Activated naive CD4-positive, alpha-beta T cell treated with anti-CD3 and anti-CD28 coated beads, Interleukin-2, amount 10 ng/mL, durations not matched to agents 7 days and 5 days (primary cell): ENCODE measurements at places on chromosomes 1 and 21.

- no peak for DNase-seq
Measured at GRCh38 chr1:2534687-2535441, 4.8 kb upstream of the HES5 start.

DNA sequence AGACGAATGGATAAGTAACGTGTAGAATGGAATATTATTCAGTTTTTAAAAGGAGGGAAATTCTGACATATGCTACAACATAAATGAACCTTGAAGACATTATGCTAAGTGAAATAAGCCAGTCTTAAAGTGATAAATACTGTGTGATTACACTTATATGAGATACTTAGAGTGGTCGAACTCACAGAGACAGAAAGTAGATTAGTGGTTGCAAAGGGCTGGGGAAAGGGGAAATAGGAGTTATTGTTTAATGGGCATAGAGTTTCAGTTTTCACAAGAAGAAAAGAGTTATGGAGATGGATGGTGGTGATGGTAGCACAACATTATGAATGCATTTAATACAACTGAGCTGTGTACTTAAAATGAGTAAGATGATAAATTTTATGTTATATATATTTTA is 14.7 kb upstream of the AHCYL1 start:
- no peak for DNase-seq

DNA sequence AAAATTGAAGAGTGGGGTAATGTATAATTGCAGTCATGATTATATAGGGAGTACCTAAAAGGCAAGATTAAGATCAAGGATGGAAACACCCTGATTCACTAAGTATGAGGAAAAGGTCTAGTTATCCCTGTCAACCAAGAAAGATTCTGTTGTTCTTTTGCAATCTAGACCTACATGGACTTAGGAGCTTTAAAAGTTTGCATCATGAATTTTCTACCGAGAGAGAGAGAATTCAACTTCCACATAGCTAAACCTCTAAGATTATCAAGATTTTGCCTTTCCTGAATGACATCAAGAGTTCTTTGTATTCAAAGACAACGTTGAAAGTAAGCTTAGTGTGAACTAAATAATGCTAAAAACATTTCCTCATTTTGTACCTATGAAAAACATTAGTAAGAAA is 78.8 kb upstream of the RBM34 start:
- DNase-seq = no peak

DNA sequence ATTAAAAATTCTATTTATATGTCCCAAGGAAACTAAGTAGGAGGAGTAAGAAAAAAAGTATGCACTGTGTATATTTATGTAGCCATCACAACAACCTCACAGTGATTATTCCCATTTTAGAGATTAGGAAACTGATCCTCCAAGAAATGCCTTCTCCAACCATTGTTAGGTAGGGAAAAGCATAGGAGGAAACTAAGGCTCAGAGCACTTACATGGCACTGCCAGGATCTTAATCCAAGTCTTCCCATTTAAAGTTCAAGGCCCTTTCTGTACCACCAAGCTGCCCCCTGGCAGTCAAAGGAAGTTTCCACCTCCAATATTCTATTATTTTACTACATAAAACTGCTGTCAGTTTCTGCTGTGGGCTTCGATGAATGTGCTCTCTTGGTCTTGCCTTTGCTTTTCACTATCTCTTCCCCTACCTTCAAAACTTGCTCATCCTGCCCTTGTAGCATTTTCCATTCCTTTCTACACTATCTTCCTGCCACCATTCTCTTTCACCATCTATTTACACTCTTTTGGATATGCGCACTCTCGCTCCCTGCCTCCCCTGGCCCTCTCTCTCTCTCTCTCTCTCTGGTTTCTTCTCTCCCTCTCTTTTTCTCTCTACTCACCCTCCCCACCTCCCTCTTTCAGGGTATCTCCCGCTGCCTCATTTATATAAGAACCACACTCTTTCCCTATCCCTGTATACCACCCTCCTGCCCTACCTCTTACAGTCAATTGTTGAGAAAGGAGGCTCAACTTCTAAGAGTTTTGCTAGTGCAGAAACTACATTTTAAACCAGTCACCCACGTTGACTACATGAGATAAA is 34.0 kb downstream of the PUM1 start:
- no peak for DNase-seq

GRCh38 chr21:18148401-18148800 is 96.2 kb upstream of the CHODL start:
- DNase-seq = no peak

GRCh38 chr1:147124266-147124665 is 48.0 kb downstream of the PRKAB2 start:
- no peak for DNase-seq

- no peak for DNase-seq
Measured at GRCh38 chr1:114756009-114756892, 1.5 kb downstream of the CSDE1 start.

- no peak for DNase-seq
Measured at GRCh38 chr1:171142416-171143385, 42.4 kb upstream of the FMO2 start.

GRCh38 chr1:51863384-51863783 is 15.1 kb downstream of the NRDC start:
- no peak for DNase-seq

- no peak for DNase-seq
Measured at GRCh38 chr1:56378341-56379070, 200.9 kb downstream of the PLPP3 start.

GRCh38 chr1:186595969-186596368 is 84.3 kb downstream of the PTGS2 start:
- no peak for DNase-seq

DNA sequence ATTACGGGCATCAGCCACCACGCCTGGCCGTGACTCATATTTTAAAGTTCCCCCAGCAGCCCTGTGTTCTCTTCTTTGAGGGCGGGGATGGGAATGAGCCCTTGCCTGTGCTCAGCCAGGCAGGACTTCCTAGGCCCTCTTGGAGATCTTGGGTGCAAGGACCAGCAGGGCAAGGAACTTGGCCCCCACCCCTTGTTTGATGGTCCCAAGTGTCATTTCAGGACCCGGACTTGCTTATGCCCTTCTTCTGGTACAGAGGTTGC is 9.3 kb downstream of the RASSF5 start:
- DNase-seq = no peak

DNA sequence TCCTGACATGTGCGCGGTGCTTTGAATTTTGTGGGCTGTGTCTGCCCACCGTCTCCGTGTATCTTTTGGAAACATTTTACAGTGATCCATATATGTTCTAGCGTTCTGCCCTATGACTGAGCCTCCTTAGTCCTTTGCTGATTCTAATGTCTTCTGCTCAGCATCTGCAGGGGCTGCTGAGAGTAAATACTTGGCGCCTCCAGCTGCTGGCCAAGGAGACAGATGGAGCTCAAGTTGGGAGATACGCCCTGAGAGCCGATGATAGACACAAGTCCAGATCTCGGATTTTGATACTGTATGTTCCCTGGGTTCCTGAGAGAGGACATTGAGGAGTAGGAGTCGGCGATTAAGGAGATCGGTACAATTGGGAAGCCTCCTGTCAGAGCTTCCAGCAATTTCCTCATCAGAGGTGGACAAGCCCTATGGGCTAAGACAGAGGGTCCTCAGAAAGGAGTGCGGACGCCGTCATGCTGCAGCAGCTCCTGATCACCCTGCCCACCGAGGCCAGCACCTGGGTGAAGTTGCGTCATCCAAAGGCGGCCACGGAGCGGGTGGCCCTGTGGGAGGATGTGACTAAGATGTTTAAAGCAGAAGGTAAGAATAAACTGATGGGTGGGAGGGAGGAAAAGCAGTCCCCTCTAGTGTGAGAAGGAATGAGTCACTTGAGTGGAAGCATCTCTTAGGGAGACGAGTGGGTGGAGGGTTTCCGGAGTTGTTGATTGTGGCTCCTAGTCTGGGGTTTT is 390 bp downstream of the ZFP69B start:
- DNase-seq = peak; percentile 74

GRCh38 chr1:200786788-200787187 is 48.1 kb downstream of the CAMSAP2 start:
- DNase-seq = no peak

DNA sequence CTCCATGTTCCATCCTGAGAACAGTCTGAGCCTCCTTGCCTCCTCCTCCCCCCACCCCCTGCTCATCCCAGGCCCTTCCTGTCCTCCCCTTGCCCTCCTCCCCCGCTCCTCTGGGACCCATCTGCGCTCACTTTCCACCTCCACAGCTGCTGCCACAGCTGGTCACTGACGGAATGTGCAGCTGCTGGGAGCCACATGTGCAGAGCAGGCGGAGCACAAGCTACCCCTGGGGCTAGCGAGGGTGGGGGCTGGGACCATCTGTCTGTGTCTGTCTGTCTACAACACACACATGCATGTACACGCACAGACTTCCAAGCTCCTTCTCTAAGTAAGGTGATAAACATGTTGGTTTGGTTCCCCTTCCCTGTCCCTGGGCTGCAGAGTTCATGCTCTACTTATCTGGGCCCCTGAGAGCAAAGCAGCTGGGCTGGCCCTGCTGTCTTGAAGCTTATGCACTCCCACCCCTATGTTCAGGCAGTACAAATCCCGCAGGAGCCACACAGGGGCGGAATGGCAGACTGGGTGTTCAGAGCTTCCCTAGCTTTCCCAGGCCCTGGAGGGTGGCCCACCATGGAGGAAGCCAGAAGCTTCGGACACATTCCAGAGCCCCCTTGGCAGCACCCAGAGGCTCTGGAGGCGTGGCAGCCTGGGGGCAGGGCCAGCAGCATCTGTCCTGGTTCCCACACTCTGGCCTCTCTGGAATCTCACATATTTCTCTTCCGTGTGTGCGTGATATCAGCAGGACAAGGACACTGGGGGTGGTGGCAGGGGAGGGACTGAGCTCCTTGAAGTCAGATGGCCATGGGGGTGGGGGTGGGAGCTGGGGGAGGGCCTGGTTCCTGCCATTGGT is 7.0 kb upstream of the HEYL start:
- no peak for DNase-seq

- DNase-seq = no peak
Measured at GRCh38 chr1:59408608-59409240, 111.8 kb downstream of the FGGY start.

DNA sequence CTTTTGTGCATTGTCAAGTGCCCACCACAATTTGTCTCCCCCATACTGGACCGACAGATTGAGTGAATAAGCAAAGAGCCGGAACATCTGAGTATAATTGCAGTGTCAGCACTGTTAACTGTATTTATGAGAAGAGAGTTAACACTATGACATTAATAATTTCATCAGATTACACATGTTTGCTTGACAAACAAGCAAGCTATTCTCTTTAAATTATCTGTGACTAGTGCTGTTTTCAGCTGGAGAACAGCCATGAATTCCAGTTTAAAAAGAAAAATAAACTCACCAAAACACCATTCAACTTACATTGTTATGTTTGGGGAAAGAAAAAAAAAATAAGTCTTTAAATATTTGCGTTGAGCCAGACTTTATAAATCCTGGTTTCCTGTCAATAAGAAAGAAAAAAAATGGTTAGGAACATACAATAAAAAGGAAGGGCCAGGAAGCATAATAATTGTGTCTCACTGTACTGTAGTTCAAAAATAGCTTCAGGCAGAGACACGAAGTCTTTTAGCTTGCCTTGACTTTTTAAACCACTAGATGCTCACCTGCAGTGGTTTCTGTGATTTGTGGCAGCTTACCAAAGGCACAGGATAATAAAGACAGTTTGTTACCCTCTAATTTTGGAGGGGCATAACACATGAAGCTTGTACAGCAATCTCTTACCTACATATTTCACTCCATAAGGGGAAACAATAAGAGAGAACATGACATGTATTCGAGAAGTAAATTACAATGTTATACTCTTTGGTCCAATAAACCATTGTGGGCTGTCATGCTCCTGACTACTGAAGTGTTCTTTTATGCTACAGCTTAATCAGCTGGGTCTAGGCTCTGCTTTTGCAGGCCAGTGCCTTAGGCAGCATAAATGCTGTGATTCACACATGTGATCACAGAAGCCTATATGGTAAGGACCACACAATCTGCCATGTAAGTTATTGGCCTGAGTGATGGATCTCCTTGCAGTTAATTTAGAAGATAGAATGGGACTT is 302.0 kb upstream of the ADGRL2 start:
- DNase-seq = no peak

GRCh38 chr21:43280949-43281633 is 112.3 kb downstream of the CRYAA start:
- no peak for DNase-seq

- DNase-seq = no peak
Measured at GRCh38 chr1:86933562-86934377, 19.3 kb downstream of the HS2ST1 start.

DNA sequence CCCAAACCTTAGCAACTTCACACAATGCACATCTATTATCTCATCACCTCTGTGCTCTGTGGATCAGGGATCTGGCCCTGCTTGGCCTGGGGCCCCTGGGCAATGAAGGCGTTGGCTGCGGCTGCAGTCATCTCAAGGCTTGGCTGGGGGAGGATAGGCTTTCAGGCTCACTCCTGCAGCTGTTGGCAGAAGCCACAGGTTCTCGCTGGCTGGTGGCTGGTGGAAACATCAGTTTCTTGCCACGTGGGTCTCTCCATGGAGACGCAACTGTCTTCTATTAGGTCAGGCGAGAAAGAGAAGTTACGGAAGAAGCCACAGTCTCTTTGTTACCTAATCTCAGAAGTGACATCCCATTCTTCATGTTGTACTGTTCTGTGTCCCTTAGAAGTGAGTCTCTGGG is 3.6 kb upstream of the NPPA start:
- DNase-seq = no peak

DNA sequence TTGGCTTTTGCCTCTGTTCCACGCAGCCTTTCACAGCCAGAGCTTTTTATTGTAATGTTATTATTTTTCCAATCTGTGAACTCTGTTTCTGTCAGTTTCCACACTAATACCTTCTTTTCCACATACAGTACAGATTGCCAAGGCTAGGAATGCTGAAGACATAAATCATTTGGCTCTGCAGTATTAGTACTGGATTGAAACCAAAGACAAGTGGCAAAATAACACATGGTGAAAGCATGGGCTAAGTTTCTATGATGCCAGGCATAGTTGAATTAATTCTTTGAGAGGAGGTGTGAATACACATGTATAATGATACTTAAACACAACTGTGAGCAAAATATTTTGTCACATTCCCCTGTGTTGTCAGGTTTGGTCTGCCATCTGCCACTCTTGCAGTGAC is 73.5 kb downstream of the TMEM200B start:
- no peak for DNase-seq

- DNase-seq = no peak
Measured at GRCh38 chr1:162081316-162081715, 11.8 kb downstream of the NOS1AP start.

GRCh38 chr1:236253918-236254637 is 27.7 kb downstream of the ERO1B start:
- no peak for DNase-seq

- DNase-seq = no peak
Measured at GRCh38 chr1:202107801-202108731, 14.7 kb upstream of the GPR37L1 start.

- no peak for DNase-seq
Measured at GRCh38 chr21:36079671-36080070, 9.8 kb downstream of the CBR1 start.
